NT2/D1 (cell line): ENCODE measurements at places on chromosomes 1 and 21.

DNA sequence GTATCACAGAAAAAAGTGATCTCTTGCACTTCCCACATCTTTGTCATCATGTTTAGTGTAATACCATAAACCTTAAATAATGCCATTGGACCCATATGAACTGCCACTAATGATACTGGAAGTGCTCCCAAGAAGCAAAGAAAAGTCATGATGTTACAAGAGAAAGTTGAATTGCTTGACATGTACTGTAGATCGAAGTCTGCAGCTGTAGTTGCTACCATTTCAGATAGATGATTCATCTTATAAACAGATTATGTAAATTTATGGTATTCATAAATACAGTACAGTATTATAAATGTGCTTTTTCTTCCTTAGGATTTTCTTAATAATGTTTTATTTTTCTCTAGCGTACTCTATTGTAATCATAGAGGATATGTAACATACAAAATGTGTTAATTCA lies 30.1 kb upstream of the LAMC2 start:
- no peak for DNase-seq

DNA sequence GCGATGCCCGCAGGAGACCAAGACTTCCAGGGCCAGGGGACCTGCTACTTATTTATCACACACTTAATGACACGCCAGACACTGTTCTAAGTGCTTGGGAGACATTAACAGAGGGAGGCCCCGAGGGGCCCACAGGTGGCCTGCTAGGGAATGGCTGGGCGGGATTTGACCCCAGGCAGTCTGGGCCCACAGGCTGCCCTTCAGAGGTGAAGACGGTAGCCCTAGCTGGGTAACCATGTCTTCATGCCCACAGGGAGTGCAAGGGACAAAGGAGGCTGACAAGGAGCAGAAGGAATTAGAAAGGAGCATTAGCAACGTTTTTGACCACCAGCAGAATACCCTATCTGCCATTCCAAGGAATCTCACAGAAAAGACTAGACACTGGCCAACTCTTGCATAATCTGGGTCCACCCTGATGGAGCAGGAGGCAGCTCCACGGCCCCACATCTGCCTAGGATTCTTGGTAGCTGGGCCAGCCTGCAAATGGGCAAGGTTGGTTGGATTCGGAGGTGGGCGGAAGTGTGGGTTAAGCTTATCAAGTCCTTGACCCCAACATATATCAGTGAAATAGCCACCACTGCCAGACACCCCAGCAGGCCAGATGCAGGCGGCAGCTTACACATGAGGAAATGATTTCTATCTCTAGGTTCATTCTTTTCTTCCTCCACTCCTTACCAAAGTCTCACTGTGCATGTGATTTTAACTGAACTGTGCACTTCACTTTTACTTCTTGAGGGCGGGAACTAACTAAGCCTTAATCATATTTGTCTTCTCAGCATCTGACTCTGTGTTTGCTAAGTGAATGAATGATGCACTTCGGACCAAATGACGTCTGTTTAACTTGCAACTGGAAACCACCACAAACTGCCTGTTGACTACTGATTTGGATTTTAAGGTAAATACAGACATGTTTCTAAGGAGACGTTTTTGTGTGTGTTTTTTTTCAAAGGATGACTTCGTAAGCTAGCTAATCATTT lies 3.4 kb upstream of the ETS2 start:
- no peak for DNase-seq

DNA sequence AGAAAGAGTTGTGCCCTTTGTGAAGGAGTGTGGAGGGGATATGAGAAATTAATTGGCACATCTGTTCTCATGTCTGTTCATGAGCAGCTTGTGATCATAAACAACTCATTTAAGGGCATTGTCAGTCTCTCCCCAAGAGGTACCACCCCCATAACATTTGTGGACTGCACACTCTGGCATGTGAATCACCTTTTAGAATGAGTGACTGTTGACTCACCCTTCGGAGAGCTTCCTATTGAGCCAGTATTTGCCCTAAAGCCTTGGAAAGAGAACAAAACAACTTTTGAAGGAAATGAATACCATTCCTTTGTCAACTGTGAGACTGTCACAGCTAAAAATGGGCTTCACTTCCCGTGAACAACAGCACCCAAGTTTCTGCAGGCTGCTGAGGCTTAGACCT lies 27.5 kb upstream of the MYSM1 start:
- DNase-seq = peak; percentile 30

- DNase-seq = peak; percentile 35
Observed at GRCh38 chr1:201184307-201185122, 6.1 kb upstream of the IGFN1 start.

DNA sequence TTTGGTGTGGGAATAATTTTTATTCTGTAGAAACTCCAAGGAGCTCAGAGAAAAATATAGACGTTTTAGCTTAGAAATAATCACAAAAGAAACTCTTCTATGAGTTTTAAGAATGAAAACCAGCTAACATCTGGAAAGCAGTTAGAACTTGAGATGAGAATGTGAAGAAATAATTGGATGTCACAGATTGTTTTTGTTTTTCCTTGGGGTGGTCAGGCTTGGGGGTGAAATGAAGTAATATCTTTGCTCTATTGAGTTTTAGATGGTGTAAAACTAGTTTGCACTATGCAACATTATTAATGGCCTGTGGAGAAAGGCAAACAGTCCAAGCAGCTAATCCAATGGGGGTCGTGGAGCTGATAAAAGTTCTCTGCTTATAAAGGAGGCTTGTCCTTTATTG lies 101.2 kb downstream of the FMN2 start:
- DNase-seq = no peak

- no peak for DNase-seq
Observed at GRCh38 chr1:207807690-207808321, 56.0 kb downstream of the CD46 start.

- no peak for DNase-seq
Observed at GRCh38 chr1:205438213-205439158, 16.6 kb upstream of the LEMD1 start.

DNA sequence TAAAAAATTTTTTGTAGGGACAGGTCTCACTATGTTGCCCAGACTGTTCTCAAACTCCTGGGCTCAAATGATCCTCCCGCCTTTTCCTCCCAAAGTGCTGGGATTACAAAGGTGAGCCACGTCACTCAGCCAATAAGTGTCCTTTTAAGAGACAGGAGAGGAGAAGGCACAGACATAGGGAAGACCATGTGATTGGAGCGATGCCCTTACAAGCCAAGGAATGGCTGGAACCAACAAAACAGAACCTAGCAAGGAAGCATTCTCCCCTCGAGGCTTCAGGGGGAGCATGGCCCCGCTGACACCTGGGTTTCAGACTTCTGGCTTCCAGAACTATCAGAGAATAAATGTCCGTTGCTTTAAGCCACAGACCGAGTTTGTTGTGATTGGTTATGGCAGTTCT lies 37.0 kb downstream of the NDUFS5 start:
- no peak for DNase-seq

GRCh38 chr1:89525169-89525855 lies 683 bp downstream of the LRRC8B start:
- no peak for DNase-seq

DNA sequence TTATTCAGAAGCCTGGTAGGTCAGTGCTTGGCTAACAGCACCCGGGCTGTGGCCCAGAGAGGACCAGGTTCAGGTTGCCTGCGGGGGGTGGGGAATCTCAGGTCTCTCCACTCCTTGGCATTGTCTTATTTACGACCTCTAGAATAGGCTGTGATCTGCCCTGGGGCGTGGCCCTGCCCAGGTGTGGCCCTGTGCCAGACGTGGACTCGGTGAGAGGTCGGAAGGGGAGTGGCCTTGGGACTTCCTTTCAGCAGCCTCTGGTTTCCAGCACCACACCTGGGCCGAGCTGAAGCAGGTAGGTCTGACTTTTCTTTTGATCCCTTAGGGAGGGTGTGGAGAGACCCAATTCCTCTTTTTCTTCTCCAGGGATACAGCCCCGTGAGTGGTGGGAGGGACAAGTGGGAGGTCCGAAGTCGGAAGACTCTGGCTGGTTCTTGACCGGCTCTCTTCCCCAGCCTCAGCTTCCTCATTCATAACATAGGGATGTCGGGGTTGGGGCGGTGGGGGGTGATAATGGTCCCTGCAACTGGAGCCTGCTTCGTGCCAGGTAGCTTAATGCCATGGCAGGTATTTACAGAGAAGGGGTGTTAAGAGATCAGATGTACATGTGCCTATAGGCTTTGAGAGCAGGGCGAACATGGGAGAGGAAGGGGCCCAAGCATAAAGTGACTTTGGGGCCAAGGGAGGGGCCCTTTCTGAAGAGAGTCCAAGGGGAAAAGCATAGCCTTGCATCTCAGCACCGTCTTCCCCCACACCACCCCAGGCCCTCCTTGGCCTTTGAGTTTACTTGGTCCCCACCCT lies 16.5 kb downstream of the ACOT11 start:
- no peak for DNase-seq

DNA sequence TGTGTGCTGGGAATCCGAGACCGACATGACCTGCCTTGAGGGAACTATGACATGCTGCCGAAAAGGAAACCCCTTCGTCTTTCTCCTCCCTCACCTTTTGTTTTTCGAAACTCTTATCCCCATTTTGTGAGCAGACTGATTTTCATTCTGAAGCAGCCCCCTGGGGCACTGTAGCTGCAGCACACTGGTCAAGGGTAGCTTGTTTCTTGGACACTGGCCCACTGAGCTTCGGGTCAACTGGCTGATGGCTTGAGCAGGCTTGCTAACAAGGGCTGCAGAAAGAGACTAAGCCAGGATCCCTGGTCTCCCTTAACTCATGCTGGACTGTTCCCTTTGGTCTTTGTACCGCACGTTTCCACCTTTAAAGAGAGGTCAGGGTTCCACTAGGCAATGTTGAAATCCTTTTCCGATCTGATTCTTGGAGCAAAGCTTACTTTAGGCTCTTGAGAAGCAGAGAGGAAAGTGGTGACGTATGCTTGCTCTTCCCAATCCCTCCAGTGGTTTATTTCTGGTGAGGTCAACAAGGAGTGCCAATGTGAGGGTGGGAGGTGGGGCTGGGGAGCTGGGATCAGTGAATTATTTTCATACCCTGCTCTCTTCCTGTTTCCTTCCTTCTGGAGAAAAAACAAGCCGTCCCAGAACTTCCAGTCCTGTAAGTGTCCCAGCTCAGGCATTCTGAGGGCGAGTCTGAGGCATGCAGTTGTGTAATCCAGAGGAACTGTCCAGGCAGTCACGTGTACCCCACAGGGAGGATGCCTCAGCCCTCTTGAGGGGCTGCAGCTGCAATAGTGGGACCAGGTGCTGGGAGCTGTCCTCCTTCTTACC lies 7.6 kb downstream of the CYP4B1 start:
- no peak for DNase-seq
